NCI-H2081 treated with DMSO at 0.1 percent for 48 hours (cell line): ENCODE measurements at places on chromosomes 7 and 10.

- DNase-seq: no peak
Observed at GRCh38 chr10:122249303-122249850, 21.7 kb upstream of the BTBD16 start.

- DNase-seq: no peak
Observed at GRCh38 chr7:51021906-51022570, 239.3 kb upstream of the GRB10 start.

DNA sequence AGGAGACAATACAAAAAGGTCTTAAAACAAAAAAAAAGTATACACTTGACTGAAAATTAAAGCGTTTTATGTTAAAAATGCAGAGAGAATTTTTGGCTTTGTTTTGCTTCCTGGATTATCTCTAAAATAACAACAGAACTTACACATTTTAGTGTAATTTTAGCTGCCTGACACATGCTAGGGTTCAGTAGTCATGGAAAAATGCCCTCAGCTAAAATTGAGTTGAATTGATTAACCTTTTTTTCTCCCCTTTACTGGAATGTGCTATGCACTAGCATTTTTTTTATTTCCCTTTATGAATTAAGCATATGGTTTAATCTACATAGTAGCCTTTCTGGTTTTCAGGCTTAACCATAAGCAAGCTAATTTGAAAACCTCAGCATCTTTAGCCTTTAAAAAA, 89.9 kb downstream of the ZNF277 start:
- no peak for DNase-seq

DNA sequence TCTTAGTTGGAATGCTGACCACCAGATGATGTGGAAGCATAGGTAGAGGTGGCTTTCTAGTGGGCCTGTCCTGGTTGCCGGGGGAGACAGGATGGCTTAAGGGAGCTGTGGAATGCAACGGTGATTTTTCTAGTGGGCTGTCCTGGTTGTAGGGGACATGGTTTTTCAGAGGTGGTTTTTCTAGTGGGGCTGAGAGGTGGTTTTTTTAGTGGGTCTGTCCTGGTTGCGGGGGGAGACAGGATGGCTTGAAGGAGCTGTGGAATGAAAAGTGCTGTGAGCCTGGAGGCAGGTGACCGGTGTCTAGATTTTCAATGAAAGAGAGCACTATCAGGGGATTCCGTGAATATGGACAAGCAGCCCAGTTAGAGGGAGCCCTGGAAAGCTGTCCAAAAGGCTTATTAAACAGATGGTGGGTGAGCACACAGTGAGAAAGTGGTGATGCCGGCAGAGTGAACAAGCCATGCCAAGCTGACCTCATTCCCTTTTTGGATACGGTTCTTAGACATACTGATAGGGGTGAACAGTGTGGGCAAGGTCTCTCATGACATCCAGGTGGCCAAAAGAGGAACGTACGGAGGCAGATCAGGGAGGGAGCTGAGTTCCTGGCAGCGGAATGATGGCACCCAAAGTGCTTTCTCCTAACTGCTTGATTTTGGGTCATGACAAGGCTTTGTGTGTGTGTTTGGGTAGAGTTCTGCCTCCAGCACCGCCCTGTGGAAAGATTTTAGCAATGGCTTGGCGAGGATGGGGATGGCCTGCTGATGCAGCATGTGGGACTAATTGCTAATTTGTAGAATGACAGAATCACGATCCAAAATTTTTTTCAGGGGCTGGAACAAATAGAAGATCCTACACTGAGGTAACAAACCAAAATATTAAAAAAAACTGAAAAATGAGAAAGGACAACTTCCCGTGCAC, 126.6 kb downstream of the TMEM178B start:
- no peak for DNase-seq

GRCh38 chr7:121187222-121187621, 141.6 kb upstream of the WNT16 start:
- no peak for DNase-seq

DNA sequence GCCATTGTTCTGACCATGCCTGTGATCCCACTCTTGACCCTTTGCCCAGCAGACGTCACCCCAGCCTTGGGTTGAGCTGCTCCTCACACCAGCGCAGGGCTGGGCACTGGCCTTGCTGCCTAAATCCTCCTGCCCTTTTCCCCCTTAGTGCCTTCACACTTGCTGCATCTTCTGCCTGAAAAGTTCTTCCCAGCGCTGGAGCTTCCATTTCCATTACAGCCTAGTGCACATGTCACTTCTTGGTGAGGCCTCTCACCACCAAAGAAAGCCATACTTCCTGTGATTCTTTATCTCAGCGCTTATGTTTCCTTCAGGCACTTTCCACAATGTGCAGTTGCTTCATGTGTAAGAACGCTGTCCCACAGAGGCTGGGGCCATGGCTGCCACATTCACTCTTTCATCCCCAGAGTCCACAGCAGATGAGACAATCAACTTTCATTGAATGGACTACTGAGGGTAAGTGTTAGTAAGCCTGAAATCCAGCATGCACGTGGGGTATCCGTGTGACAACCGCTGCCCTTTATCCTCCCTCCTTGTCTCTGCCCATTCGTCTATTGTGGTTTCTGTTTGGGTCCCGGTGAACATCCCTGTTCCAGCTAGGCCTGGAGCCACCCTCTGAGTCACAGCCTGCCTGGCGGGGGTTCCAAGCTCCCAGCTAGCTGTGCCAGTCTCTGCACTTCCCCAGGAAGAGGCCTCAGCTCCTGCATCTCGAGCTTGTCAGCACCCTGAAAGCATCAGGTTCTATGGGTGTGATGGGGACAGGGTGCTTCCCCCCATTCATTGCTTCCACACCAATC, 37.3 kb downstream of the ADRA2A start:
- no peak for DNase-seq

DNA sequence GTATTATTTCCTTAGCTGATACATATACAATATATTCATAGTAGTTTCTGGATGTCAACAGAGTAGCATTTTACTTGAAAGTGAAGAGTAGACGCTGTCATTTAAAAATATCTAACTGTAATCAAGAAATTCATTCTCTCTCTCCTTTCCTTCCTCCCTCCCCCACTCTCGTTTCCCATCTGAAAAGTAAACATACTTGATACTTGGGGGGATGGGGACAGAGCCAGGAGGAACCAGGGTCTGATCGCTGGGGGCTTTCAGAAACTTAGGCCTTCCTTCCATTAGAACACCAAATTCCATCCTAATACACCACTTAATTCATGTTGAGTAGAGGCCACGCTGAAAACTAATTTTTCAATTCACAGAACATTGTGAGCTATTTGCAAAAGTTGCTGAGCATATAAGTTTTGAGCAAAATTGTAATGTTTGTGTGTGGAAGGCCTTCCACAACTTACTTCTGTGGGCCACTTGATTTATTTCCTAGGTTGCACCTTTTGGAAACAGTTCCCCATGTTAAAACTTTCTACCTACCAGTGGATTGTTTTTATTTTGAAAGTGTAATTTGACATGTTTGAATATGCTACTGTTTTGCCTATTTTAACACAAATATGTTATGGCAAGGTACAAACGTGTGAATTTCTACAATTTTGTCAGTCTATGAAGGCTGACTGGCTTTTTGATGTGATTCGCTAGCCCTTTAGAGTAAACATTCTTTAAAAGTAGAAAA, 35.2 kb downstream of the CNPY1 start:
- DNase-seq: no peak

GRCh38 chr10:14089556-14090292, 241.0 kb downstream of the FRMD4A start:
- DNase-seq: no peak

DNA sequence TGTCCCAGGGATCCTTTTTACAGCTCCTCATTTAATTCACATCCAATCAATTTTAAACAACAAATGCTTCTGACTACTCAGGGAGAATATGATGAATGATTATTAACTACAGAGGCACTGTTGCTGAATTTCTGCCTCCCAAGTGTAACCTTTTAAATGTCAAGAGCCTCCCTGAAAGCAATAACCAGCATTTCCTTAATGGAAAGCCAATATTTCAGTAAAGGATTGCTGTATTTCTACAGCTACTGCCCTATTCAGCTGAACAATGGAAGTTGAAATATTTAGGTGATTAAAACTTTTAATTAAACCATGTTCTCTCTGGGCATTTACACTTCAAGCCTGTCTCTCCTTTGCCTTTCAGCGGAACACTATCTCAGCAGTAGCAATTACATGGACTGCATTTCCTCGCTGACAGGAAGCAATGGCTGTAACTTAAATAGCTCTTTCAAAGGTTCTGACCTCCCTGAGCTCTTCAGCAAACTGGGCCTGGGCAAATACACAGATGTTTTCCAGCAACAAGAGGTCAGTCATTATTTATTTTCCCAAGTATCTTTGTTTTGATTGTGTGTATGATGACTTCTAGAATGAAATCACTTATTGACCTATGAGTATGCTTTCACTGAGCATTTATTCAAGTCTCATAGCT, 304.7 kb downstream of the BICC1 start:
- no peak for DNase-seq

GRCh38 chr10:1233031-1233430, 176.8 kb downstream of the WDR37 start:
- no peak for DNase-seq

DNA sequence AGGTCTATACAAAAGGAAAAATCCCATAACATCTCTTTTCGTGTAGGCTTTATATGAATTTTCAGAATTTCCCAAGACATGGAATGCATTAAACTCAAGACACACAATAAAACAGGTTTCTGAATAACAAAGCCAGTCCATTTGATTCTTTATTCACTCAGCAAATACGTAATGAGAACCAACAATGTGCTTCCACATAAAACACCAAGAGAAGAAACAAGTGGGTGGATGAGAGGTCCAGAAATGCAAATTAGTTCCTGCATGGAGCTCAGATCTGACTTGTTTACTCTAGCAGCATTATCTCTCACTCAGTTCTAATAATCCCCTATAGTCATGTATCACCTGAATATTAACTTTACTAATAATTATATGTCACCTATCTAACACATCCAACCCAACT, 249.5 kb downstream of the LRRTM3 start:
- no peak for DNase-seq

GRCh38 chr7:128172963-128173362, 68.1 kb upstream of the LEP start:
- no peak for DNase-seq

- no peak for DNase-seq
Observed at GRCh38 chr7:91320366-91321078, 56.3 kb downstream of the FZD1 start.

- DNase-seq: no peak
Observed at GRCh38 chr10:17006631-17007417, 122.8 kb downstream of the CUBN start.

GRCh38 chr10:111303887-111304286, 227.1 kb downstream of the ADRA2A start:
- no peak for DNase-seq

DNA sequence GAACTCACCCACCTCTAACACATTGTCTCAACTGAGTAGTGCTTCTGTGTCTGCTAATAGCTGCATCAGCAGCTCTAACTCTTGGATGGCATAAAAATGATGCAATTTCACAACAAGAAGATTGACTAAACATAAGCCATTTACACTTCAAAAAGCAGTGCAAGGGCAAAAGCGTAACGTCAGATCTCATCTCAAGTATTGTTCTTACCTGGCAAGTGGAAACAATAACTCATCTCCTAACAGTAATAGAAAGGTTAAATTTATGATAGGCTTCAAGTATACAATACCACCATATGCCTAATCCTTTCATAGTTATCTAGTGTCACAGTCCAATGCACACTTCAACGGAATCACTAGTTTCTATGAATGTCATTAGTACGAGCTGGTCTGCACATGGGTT, 14.8 kb downstream of the TPK1 start:
- DNase-seq: no peak

DNA sequence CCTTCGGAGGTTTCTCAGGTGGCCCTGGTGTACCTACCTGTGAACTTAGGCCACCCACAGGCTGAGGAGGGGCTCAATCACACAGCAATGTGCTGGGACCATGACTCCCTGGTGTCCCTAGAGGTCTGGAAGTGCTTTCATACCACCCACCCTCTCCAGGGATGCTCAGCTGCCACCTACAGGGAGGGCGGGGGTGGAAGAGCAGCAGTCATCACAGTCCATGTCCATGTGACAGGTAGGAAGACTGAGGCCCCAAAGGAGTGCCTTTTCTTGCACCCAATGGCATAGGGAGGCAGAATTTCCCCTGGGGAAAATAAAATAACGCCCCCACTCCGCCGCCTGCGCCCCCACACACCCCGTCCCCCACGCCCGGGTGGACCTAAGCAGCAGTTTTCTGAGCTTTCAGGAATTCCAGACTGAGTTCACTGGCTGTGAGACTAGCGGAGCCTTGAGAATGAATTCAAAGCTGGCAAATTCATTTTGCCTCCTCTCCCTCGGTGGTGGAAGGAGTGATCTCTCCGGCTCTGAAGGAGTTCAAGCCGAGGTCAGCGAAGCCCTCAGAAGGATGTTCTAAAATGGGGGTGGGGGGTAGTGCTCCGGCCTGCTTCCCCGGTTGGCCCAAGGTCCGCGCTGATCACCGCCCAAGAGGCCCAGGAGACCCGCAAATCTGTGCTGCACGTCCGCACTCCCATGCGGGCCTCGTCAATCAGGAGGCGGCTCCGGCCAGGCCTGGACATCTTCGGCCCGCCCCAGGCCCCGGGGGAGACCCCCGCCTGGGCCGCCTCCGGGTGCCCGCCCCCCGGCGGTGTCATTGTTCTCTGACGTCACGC, 2.1 kb upstream of the ZMIZ1 start:
- no peak for DNase-seq

- DNase-seq: no peak
Observed at GRCh38 chr10:34641147-34641912, 173.8 kb downstream of the PARD3 start.

DNA sequence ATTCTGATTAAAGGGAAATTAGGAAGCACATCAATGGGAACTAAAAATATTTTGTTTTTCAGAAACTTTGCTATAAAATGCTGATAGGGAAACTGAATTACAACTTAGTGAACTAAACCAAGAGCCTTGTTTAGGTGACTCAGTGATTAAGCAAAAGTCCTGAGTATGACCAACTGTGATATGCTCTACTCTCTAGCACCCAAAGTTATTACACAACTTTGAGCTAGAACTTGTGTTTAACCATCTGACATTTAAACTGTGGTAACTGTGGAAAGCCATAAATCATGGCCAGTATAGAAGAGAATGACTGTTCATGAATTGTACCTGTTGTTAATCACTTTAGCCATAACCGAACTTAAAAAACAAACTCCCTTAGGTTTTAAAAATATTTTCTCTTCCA, 127.4 kb downstream of the ZNF365 start:
- no peak for DNase-seq

GRCh38 chr10:74937266-74937856, 111.0 kb downstream of the KAT6B start:
- no peak for DNase-seq
